ENCODE measurements at places on chromosomes 3 and 15.

DNA sequence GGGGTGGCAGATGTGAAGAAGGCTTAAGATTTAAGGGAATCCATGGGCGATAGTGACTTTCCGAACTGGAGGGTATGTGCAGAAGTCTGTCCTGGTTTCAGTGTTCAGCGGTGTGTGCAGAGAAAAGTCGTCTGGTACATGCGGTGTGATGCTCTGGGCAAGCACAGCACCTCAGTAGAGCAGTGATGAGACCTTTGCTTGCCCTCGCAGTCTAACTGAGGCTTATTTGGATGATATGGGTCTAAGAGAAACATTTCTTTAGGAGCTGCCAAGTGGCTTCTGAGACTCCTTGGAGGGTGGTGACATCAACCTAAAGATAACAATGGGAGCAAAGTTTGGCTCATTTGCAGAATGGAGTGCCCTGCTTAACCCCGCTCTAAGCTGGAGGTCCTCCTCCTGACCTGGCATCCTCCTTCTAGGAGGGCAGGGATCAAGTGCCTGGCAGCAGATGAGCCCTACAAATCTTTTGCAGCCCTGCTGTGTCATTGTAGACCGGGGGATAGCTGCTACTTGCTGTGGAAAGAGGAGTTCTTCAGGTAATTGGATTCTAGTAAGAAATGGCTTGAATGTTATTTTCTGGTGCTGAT, 228.1 kb upstream of the AZI2 start:
- DNase-seq: no peak

DNA sequence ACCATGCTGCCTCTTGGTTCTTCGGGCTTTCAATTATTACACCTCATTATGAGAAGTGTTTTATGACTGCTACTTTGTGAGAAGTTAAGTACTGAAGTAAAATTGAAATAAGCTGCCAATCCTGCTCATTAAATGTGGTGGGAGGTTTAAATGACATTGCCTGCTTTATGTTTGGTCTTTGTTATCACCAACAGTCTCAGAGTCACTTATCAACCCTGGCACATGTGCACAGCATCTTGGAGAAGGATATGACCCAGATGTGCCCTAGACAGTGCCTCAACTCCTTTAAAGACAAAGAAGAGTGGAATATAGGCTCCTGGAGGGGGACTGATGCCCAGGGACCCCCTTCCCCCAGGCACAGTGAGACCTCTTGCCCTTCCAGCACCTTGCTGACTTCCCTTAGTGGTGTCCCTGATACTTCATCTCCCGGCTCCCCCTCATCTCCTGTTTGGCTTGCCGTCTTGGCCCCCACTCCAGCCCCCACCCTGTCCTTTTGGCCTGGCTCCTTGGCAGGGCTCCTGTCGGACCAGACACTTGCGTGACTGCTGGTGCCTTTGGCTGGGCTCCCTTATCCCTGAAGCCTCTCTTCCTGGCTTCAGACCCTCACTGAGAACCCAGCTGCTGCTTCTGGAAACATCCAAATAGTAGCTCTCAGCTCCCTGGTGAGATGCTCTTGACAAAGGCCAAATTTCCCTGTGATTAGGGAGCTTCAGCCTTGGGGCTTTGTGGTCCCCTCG, 39.8 kb downstream of the ARHGAP31 start:
- DNase-seq: peak; percentile 14

DNA sequence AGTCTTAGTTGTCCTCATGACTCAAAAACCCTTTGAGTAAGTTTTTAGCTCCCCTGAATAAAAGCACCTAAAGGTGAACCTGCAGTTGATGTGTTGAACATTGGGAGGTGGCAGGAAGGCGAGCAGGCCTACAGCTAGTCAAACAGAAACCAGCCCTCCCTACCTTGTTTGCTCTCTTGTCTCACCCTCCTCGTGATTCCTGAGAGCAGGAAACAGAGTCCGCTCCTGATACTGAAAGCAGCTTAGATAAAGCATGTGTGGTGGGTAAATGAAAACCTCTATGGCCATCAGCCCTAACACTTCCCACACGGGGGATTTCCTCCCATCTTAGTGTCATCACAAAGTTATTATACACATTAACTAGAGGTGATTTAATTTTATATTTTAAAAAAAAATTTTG, 21.8 kb upstream of the CLDN18 start:
- no peak for DNase-seq

DNA sequence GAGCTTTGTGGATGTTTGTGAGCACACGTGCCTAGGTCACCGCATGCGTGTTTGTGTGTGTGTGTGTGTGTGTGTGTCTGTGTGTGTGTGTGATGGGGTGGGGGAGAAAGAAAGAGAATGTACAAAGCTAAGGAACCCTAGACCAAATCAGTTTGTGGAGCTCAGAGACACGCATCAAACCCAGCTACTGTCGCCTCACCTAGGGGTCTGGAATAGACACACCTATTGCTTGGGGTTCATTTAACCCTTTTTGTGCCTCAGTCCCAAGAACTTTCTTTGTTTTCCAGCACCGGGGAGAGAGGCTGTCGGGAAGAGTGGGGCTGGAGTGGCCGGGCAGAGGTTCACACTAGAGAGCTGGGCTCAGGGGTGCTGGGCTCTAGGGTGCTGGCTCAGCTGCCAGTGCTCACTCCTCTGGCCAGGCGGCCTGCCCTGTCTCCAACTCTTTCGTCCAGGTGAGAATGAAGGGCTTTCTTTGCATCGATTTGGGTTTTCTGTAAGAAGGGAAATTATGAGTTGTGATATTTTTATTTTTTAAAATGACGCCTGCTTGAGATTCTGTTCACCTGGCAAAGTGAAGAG, 221.6 kb downstream of the MEIS2 start:
- DNase-seq: no peak

DNA sequence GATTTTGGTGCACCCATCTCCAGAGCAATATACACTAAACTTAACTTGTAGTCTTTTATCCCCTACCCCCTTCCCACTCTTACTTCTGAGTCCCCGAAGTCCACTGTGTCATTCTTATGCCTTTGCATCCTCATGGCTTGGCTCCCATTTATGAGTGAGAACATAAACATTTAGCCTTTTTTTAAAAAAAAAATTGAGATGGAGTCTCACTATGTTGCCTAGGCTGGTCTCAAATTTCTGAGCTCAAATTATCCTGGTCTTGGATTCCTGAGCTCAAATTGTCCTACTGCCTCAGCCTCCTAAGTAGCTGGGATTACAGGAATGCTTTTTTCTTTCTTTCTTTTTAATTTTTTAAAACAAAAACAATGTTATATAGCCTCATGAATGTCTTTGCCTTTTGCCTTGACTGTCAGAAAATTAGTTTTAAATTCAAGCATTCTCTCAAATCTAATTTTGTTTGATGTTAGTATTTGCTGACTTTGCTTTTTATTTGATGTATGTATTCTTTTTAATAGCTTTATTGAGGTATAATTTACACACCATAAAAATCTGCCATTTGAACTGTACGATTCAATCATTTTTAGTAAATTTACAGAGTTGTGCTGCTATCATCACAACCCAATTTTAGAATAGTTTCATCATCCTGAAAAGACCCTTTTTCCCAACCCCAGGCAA, 46.9 kb downstream of the NFKBIZ start:
- DNase-seq: no peak

DNA sequence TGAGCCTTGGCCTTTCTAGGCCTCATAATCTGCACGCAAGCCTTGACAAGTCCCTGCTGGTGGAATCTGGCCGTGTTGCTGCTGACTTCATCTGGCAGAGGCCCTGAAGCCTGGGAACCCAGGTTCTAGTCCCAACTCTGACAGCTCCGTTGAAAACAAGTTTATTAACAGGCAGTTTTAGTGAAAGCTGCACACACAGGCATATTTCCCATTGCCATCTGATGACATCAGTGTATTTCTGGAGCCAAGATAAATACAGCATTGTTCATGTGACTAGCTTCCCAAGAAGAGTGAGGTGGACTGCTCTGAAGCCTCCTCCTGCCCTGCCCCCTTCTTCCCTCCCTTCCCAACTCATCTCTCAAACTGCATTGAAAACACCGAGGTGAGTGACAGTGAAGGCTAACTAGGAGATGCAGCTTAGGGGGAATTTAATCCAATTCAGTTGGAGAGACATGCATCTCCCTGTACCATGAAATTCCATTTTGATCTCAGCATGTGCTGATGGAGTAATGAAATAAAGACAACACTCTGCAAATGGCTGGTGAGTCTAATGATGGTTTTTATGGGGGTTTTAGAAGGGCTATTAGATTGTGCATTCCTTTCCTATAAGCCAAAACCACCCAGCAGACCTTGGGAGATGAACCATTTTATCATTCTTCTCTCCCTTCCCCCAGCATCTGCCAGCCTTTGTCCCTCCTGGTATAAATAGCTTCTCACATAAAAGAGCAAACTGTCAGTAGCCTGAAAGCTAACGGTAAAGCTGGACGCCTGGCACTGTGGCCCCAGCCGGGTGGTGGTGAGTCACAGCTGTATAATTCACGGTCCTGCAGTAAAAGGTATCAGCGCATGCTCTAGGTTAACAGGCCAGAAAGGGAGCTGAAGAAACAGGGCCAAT, 38.0 kb downstream of the PRICKLE2 start:
- DNase-seq: peak; percentile 97

DNA sequence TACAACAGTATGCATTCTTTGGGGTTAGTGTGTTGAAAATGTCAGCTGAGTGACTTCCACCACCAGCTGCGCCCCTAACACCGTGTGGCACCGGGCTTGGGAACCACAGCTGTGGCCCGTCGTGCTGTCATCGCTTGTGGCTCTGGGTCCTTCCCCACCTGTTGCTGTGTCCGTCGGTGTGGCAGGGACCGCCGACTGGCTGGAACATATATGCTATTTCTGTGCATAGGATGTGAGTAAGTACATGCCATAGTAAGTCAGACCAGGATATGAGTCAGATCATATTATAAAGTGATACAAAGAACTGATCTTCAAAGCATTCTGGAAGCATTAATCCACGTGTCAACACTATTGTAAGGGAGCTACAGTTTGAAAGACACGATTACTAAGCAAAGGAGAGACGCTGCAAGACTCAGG, 31.9 kb downstream of the EHD4 start:
- peak; percentile 70 for DNase-seq

GRCh38 chr15:45548753-45549520, 26.4 kb upstream of the SLC30A4 start:
- peak; percentile 68 for DNase-seq

DNA sequence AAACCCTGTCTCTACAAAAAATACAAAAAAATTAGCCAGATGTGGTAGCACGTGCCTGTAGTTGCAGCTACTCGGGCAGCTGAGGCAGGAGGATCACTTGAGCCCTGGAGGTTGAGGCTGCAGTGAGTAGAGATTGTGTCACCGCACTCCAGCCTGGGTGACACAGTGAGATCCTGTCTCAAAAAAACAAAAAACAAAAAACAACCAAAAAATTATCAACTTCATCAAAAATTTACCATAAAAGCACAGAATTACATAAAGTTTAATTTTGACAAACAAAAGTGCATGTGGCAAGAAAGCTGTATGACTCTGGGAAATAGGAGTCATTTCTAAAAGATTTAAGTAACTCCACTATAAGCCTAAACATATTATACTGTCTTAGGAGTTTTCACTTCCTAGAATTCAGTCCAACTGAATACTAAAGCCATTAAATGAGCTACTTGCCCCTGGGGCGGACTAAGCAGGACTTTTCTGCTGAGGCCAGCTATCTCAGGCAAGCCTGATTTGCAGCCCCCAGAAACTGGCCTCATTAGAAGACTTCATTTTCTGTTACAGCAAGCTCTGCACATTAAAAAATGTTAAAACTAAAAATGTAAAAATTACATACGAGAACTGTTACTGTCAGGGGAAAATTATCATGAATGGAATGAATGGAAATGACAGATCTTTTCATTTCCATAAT, 23.0 kb downstream of the HSPBAP1 start:
- DNase-seq: no peak

GRCh38 chr3:53795789-53796560, 50.2 kb downstream of the CHDH start:
- no peak for DNase-seq

DNA sequence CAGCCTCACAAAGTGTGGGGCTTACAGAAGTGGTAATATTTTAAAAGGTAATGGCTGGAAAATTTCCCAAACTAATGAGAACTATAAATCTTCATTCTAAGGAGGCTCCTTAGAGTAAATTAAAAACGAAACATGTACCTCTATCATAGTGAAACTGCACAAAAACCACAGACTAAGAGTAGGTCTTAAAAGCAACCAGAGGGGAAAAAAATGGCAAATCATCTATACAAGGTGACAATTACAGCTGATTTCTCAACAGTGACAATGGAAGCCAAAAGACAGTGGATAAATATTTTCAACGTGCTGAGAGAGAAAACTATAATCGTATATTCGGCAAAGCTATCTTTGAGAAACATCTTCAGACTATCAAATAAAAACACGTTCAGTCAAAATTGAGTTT, 20.6 kb downstream of the HEG1 start:
- no peak for DNase-seq

DNA sequence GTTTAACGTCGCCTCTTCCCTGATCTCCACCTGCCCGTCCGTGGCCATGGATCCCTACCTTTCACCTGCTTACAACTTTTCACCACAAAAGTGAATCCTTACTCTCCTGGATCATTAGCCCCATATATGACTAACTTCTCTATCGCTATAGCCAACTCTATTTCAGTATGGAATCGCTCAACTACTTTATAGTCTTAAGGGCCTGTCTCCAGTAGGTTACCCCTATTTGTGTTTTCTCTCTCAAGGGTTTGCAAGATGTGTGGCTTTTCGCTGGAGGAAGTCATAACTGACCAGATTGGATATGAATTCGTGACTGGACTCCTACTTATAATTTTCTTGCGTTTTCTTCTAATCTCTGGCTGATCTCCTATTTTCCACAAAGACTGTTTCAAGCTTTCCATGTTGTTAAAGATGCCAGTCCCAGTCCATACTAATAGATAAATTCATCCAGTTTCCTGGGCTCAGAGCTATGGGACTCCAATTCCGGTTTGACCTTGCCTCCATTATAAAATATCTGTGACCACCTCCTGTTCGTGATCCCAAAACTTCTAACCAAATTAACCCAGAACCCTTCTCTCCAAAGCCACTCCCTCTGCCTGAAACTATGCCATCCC, 1.3 kb upstream of the STAG1 start:
- peak; percentile 11 for DNase-seq

DNA sequence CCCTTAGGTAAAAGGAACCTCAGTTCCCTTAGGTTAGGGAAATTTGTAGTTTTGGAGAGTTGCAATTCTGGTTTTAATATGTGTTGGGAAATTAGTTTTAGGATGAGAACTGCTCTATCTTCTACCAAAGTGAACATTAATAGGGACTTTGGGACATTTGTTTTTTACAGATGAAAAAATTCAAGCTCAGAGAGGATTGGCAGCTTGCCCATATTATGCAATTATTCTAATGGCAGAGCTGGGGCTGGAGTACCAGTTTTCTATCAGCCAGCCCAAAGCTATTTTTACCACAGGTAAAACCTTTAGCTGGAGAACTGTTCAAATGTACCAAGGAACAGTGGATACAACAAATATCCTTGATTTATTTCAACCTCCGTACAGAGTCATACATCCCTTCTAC, 127.0 kb downstream of the CPNE4 start:
- DNase-seq: peak; percentile 28

GRCh38 chr15:65310431-65311137, 6.1 kb downstream of the RNU5B-1 start:
- DNase-seq: peak; percentile 36

DNA sequence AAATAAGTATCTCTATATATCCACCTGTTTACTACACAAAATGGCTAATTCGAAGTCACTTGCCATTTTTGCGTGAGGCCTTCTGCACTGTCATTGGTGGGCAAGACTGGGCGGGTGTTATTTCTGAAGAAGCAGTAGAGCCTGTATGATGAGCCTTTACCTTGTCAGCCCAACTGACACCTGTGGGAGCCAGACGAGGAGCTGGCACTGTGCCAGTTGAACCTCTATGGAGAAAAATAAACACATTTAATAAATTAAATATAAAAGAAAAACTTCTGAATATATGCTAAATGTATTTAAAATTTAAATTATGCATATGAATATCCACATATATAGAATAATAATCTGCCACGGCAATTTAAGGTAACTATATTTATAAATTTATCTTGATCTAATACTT, 109.9 kb downstream of the SCAPER start:
- no peak for DNase-seq

All from AG10803 (cell line).